ENCODE measurements at places on chromosomes 5 and 9.

GRCh38 chr9:131329241-131329641 is 39.7 kb downstream of the PLPP7 start:
- DNase-seq: no peak

- no peak for DNase-seq
These were observed 699.0 kb downstream of the BRINP1 start for GRCh38 chr9:118670011-118670953.

GRCh38 chr9:69585571-69585970 is 86.6 kb downstream of the APBA1 start:
- no peak for DNase-seq

- no peak for DNase-seq
These were observed 28.9 kb upstream of the KCNN2 start for GRCh38 chr5:114332925-114333324.

GRCh38 chr9:126326228-126327005 is at the start of gene MVB12B:
TSS of gene MVB12B (plus strand) at chr9:126326829. CDS start at chr9:126326930, 101 bp downstream.
- peak; percentile 64 for DNase-seq

DNA sequence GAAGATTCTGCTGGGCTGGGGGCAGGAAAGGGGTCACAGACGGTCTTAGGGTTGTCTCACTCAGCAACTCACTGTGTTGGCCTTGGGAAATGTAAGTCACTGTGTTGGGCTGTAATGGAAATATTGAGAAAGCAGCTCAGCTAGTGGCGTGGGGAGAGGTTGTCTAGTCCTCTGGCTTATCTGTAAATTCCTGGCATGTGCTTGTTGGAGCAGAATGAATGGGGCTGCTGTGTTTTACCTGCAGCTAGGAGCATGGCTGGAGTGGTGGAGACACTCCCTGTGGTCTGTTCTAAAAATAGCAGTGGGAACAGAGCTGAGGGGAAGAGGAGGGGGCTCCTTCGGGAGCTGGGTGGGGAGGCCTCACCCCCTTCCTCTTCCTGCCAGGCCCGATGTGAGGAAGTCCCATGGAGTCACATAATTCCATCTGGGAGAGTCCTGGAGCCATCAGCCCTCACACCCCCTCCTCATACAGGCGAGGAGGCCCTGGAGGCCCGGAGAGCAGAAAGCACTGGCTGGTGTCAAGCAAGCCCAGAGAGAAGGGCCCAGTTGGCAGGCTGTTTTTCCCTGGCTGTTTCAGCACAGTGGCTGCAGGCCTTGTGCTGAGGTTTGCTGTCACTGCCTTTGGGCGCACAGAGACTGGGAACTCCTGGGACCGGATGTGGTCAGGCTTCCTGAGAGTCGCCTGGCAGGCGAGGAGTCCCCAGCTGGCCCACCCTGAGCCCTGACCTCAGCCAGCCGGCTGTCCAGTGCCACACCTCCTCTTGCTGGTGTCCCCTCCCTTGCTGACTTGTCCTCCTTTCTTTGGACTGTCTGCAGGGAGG is 84.9 kb downstream of the RGS3 start:
- DNase-seq: peak; percentile 38

GRCh38 chr9:80059979-80060378 is 488.2 kb downstream of the TLE4 start:
- DNase-seq: no peak

- no peak for DNase-seq
These were observed 117.4 kb downstream of the GPR21 start for GRCh38 chr9:123150708-123151503.

- DNase-seq: no peak
These were observed 187.0 kb downstream of the CARTPT start for GRCh38 chr5:71905834-71906711.

GRCh38 chr9:97385626-97386264 is 26.2 kb upstream of the TDRD7 start:
- no peak for DNase-seq

GRCh38 chr9:89808076-89808755 is 203.4 kb downstream of the GADD45G start:
- no peak for DNase-seq

DNA sequence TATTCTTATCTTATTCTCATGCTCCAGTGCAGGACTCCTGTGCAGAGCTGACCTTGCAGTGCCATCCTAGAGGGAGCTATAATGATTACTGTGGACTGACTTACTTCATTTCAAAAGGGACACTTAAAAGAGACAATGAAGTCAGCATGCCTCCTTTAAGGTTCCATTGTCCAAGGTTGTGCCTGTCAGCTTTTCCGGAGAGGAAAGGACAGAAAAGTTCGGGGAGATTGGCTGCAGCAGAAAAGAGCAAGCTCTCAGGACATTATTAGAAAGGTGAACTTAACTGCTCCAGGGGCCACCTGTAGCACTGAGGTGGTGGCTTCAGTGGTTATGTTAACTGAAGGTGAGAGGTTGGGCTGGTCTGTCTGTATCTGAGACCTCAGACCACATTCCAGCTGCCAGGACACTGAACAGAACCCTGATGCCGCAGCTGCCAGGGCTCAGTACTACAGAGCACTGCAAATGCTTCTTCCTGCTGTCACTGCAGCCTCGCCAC is 112.9 kb downstream of the ST8SIA4 start:
- no peak for DNase-seq

DNA sequence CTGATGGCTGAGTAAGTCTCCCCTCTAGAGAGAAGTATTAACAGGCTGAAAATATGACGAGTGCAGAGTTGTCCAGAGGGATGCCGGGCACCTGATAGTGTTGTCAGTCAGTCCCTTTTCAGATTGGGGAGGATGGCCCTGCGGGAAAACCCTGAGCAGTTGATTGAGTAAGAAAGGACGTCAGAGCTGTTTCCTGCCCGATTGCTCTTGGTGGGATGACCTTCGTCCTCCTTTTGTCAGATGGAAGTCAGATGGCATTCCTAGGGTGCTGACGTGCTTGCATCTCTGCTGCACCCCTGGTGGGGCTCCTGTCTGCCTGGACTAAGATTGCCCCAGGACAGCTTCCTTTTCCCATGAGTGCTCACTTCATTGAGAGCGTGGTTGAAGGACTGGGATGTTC is 9.8 kb downstream of the ZNF354B start:
- no peak for DNase-seq

DNA sequence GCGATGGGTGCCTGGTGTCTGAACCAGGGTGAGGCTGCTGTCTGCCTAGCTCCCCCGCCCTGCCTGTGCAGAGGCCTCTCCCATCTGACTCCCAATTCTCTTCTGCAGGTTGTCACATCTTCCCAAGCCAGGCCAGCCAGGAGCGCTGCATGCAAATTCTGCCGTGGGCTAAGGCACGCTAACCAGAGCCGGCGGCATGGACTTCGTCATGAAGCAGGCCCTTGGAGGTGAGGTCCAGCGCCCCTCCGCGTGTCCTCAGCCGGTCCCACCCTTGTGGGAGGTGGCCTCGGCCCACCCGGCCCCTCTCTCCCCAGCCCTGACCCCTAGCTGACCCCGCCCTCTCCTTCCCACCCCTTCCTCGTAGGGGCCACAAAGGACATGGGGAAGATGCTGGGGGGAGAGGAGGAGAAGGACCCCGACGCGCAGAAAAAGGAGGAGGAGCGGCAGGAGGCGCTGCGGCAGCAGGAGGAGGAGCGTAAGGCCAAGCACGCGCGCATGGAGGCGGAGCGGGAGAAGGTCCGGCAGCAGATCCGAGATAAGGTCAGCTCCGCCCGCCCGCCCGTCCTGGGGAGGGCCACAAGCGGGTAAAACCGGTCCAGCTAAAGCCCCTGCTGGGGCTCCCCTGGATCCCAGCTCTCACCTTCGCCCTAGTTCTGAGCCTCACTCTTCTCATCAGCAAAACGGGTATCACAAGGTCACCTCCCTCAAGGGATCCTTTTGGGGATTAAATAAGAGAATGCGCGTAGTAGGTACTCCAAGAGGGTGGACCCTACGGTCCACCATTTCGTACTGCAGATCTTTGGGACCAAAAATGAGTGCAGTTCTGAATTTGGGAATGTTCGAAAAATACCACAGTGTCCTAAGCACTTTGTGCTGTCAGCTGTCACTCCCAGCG is 7.4 kb downstream of the CPLX2 start:
- no peak for DNase-seq
